Naive thymus-derived CD8-positive, alpha-beta T cell (primary cell): ENCODE measurements at places on chromosomes 5 and 9.

DNA sequence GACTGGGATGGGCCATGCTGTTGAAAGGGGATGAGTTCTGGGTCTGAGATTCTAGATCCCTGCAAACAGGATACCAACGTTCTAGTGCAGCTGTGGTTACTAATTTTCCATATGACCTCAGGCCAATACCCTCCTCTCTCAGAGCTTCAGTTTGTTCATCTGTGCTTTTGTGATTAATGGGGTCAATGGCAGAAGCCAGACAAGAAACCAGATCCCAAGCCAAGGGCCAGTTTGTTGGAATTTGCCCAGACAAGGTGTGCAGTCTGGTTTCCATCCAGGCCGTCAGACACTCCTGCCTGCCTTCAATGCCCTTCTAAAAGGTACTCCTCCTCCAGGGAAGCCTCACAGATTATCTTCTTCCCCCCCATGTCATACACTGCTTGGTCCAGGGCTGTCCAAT lies 11.4 kb downstream of the MYORG start:
- DNase-seq: no peak

GRCh38 chr5:81233080-81233634 lies at the start of gene CKMT2:
CKMT2 (plus strand) TSS chr5:81233322; CDS start chr5:81251133, 17,811 bp downstream.
- no peak for DNase-seq

- no peak for DNase-seq
These were observed 229.5 kb downstream of the MEF2C start for GRCh38 chr5:88653471-88653870.

DNA sequence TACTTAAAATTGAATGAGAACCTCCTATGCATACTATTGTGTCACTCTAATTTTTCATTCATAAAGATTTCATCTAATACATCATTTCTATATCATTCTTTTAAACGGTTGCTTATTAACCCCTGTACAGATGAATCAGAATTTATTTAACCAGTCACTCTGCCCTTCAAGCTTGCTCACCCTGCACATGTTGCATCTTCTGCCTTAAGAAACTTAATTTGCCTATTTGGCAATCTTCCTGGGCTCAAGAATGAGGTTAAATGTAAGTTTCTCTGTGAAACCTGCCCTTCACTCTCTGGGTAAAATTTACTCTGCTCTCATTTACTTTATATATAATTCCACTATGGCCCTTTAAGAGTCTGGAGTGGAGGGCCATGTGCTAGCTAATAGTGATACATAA lies 434.7 kb upstream of the ZNF608 start:
- no peak for DNase-seq

GRCh38 chr9:108474356-108474755 lies 381.4 kb downstream of the ACTL7B start:
- no peak for DNase-seq

GRCh38 chr9:124359855-124360678 lies 55.2 kb downstream of the PSMB7 start:
- DNase-seq: no peak

DNA sequence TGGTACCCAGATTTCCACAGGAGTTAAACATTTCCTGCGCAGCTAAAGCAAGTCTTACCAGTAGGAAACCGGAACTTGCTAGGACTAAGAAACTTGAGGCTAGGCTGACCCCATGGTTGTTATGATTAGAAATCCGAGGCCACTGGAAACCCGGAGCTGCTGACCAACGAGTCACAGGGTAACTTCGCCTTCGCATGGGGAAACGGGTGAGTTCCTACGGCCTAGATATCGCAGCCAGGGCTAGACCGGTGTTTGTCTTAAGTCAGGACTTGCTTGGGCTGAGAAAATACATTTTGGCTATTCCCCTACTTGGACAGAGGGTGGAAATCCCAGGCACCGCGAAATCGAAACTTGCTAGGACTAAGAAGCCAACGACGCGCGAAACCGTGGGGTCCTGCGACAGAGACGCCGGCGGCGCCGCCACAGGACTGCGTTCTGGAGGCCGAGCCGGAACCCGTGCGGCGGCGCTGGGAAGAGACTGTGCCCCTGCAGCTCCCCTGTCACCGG lies 1.6 kb upstream of the ANXA2R start:
- peak; percentile 63 for DNase-seq

GRCh38 chr9:125988479-125989050 lies 241.4 kb downstream of the PBX3 start:
- no peak for DNase-seq

GRCh38 chr5:96692441-96692840 lies 30.3 kb downstream of the CAST start:
- no peak for DNase-seq

GRCh38 chr9:129693741-129694140 lies 28.3 kb downstream of the PRRX2 start:
- no peak for DNase-seq

DNA sequence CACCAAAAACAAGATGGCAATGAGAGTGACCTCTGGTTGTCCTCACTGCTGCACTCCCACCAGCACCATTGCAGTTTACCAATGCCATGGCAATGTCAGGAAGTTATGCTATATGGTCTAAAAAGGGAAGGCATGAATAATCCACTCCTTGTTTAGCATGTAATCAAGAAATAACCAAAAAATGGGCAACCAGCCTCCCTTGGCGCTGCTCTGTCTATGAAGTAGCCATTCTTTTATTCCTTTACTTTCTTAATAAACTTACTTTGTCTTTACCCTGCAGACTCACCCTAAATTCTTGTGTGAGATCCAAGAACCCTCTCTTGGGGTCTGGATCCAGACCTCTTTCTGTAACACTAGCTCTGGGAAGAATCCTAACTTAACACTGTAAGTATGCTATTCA lies 127.4 kb upstream of the IFNE start:
- DNase-seq: no peak

DNA sequence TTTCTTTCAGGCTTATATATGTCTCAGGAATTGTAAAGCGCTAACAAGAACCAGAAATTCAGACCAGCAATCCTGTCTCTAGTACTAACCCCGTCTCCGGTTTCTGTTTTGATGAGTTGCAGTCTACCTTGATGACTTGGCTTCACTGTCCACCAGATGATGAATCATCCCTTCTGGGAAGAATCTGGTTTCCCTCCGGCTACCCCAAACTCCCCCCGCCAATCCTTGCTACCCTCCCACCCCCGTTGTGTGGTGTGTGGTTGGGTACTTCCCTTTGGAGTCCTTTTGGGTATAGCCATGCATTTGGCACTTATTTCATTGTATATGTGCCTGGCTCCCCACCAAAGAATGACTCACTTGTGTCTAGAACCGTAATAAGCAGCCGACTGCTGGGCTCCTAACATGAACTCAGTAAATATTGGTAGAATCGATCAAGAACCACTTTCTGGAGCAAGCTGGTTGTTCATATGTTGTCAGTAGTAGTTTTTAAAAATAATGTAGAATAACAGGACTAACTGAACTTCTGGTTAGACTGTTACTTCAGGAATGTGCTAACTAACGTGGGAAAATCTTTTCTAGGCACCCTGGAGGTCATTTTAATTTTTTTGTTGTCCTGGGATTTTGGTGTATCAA lies 8.3 kb upstream of the TGFBI start:
- no peak for DNase-seq
